ENCODE measurements at places on chromosomes 2 and 18. TPM values are rescaled to one million over a fixed set of nuclear protein-coding genes. Genes with fewer than 3 reads are reported as not detected.

DNA sequence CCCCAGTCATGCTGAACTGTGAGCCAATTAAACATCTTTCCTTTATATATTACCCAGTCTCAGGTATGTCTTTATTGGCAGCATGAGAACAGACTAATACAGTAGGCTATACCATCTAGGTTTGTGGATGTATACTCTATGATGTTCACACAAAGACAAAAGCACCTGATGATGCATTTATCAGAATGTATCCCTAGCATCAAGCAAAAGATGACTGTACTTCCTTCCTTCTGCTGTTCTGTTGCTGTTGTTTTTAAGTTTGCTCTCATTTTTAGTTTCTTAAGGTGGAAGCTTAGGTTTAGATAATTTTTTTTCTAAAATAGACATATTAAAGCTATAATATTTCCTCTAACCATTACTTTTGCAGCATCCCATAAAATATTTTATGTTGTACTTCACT is 12.4 kb downstream of the ZSCAN30 start:
- H3K4me3 ChIP-seq, result peak overlapping the region; percentile 17
- DNase-seq, result no peak
- no peak overlapping the region for H3K27ac ChIP-seq
- no peaks in the 10 kb centered on the region for H3K4me1 ChIP-seq
- H3K36me3 ChIP-seq, result no peaks in the 10 kb centered on the region

DNA sequence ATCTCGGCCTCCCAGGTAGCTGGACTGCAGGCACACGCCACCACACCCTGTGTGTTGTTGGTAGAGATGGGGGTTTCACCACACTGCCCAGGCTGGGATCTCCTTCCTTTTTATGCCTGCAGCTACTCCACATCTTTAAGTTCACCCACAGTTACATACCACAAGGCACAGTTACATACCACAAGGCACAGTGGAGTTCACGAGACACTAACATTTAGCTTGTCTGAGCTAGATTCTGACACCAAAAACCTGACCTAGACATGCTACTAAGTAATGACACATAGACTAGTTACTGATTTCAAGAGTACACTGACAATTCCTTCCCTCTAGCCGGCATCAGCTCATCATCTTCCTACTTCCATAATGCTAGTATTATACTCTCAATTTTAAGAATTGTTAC is 4.3 kb downstream of the POLR2D start:
- DNase-seq, result no peak
- no peak overlapping the region for H3K27ac ChIP-seq
- peaks cover 41% of the 10 kb centered on the region for H3K36me3 ChIP-seq
- peaks cover 37% of the 10 kb centered on the region for H3K4me1 ChIP-seq

DNA sequence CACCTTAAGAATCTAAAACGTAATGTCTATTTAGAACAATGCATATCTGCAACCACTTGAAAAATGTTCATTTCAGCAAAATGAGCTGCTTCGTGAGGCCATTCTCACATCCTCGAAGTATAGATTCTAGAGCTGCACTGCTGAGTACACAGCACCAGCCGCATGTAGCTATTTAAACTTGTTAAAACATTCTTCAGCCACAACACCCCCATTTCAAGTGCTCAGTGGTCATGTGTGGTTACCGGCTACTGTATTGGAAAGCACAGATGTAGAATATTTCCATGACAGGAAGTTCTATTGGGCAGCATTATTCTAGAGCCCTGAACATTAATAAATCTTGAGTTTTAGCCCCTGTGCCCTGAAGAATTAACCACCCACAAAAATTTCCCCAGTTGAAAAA is 35.0 kb downstream of the SUMO1 start:
- H3K4me3 ChIP-seq, result no peak overlapping the region
- H3K36me3 ChIP-seq, result peaks cover 24% of the 10 kb centered on the region
- H3K27me3 ChIP-seq, result no peaks in the 10 kb centered on the region
- no peak overlapping the region for H3K27ac ChIP-seq
- DNase-seq, result no peak

Gene GPR35
- 11.0 TPM for total RNA-seq

Gene PSD4
- total RNA-seq, result 124 TPM

Gene TEX44
- total RNA-seq, result not detected
